ENCODE measurements at places on chromosomes 4 and X.

DNA sequence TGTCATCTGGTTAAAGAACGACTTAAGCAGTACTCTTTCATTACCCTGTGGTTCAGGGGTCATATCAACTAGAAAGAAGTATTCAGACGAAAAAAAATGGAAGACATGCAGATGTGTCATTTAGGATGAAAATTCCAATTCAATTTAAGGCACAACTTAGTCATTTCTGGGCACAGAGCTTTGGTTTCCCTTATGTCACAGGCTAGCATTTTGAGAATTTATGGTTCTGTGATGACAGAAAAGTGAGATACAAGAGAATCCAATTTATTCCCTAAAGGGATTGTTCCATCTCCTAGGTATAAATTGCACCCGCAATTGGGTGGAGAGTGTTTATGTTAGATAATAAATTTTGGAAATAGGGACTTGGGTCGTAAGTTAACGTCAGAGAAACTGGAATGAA is 306.6 kb downstream of the STK32B start:
- no peak for DNase-seq

- no peak for DNase-seq
These were observed 138.5 kb upstream of the TBL1X start for GRCh38 chrX:9326369-9326768.

GRCh38 chrX:22634751-22635150 is 362.0 kb downstream of the CBLL2 start:
- no peak for DNase-seq

DNA sequence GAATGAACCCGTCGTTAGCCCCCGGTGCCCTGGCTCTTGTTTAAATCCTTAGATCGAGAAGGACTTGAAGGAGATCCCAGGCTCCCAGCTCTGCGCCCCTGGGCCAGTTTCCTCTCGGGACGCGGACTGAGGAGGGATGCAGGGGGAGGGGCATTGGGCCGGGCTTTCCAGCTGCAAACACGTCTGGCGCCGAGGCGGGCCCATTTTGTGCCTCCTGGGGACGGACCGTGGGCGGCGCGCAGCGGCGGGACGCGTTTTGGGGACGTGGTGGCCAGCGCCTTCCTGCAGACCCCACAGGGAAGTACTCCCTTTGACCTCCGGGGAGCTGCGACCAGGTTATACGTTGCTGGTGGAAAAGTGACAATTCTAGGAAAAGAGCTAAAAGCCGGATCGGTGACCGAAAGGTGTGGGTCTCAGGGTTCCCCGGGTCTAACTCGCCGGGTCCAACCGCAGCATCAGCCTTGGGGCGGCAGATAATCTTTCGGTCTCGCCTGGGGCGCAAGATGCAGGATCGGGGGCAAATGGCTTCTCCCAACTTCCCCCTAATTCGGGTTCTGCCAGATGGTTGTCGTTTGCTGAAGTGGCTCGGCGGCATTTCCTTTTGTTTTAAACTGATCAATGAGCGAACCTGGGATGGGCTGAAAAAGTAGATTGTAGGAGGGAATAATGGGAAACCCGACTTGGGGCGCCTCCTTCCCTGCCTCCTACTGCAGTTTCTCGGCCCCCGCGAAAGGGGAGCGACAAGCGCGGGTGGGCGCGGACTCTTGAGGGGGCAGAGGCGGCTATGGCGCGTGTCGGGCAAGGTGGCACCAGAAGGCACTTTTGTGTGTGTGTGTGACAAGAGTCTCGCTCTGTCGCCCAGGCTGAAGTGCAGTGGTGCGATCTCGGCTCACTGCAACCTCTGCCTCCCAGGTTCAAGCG is 2.9 kb downstream of the PDGFRA start:
- no peak for DNase-seq

DNA sequence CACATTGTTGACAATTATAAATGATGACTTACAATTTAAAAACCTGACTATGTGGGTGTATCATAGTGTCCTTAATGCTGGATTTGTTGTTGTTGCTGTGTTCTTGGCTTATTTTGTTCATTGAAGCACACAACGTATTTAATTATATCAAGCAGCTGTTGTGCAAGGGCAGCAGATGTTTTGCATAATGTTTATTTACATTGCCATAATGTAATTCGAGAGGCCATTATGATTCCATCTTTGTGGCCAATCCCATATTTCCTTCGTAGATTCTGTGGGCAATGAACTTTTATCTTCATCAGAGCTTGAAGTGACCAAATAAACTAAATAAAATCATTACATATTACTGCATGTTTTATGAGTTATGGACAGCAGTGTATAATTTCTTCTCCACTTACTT is 422.6 kb upstream of the GALNTL6 start:
- DNase-seq: no peak

DNA sequence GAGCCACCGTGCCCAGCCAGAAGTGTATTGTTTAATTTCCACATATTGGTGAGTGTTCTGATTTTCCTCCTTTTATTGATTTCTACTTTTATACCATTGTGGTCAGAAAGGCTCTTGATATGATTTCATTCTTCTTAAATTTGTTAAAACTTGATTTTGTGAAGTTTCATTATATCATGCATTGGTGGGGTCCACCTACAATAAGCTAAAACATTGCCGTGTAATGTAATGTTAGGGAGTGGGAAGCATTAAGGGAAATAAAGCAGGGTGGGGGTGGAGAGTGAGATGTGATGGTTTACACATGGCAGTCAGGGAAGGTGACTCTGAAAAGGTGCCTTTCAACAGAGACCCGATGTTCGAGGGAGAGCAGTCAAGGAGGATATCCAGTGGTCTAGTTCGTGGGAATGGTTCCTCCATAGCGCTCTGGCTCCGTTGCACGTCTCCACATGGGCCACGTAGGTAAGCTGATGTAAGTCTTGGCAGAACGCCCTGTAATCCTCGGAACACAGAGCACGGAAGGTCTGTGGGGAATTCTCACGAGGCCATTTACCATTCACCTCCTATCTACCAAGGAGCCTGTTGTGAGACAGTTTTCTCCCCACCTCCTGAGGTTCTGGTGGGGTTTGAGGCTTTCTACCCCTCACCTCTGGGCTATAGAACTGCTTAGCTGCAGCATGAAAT is 7.7 kb upstream of the WDR13 start:
- no peak for DNase-seq

DNA sequence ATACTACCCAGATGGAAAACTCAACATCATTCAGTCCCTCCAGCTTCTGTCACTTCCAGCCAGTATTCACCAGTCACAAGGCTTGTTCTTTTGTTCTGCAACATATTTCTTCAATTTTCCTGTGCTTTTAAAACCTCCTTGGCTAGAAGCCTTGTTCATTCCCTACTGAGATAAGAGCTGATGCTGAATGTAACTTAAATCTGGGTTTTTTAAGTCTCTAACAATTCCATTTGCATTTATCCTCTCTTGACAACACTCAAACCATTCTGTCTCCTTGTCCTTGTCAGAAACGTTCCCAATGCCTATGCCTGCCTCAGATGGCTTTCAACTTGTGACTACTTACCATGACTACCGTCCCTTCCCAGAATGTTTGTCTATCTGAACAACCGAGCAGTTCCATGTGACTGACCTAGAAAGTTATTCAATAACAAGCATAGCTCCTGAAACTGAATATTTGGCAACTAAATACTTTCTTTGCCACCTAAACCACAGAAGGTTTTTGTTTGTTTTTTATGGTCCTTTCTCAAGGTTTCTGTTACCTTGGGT is 682.9 kb upstream of the GALNTL6 start:
- DNase-seq: no peak

DNA sequence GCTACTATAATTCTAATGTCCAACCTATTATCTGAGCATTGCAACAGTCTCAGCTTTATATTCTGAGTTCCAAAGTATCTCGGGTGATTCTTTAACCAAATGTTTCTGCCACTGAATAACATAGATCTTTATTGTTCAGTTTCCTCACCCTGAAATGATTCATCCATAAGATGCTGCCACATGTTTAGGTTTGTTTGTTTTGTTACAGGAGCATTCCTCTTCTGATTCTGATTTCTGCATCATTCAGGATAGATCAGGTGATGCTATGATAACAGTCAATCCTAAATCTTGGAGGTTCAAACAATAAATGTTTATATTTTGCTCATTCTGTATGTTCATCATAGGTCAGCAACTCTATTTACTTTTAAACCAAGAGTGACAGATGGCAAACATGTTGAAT is 927.6 kb downstream of the PCDH7 start:
- no peak for DNase-seq

DNA sequence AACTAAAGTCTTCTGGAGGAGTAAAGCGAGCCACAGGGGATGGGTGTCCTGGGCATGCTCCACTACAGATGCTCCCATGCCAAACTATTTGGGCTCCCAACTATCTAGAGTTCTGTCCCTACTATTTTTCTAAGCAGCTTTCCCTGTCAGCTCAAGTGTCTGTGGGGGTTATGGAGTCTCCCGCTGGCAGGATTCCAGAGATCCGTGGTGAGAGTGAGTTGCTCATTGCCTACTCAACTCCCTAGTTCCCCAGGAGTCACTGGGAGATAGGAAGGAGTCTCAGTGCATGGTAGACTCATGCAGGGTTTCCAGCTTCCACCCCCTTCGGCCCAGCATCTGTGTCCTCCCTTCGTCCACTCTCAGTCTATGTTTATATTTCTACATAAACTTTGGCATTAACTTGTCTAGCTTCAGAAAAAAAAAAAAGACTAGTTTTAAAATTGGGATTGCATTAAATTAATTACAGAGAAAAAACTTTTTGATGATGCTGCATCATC is 55.1 kb upstream of the INPP4B start:
- DNase-seq: no peak

DNA sequence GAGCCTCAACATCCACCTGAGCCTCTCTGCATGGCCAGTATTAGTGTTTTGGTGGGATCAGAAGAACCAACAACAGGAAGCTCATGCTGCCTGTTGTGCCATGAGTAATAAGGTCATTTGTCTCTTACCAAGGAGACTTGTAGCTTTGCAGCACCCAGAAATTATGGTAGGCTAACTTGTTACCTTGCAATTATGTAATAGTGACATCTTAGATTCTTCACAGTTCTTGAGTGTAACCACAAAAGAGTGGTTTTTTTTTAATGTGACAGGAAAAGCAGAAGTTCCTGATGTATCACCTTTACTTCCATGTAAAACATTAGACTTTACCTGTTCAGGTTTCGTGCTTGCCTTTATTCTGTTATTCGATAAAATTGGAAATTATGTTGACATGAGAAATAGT is 263.9 kb upstream of the CXXC4 start:
- DNase-seq: no peak

- DNase-seq: no peak
These were observed 73.9 kb downstream of the GC start for GRCh38 chr4:71709961-71710360.

DNA sequence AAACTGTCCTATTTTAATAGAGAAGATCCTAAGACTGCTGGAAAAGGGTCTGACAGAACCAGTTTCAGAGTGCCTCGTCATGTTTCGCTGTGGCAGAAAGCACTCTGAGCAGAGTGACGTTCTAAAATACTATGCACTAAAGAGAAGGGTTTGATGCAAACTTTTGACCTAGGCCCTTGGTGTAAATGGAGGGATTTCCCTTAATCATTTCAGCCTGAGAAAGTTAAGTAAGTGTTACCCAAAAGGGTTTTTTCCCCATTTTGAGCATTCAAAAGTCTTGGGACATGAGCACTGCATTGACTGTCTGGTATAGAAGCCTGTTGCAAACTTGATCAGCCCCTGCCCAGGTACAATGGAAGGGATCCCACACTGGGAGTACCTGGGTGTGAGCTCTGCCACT is 157.5 kb upstream of the ATOH1 start:
- no peak for DNase-seq

DNA sequence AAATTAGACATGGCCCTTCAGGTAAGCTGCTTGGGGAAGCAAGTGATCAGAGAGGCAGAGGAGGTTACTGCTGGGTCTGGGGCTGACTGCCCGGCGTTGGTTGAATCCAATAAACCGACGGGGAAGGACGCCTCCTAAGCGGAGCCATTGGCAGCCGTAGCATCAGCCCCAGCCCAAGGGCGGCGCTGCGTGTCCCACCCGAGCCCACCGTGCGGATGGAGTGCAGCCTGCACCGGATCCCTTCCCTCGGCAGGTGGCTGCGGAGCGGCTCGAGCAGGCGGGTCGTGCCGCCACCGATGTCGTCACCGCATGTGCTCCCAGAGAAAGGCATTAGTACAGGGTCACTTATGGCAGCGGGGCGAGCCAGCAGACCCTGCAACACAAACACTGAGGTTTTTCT is 82.1 kb downstream of the ALPK1 start:
- no peak for DNase-seq

- no peak for DNase-seq
These were observed 82.1 kb upstream of the TCEAL2 start for GRCh38 chrX:102043380-102043779.

GRCh38 chrX:70262952-70263567 is 3.1 kb upstream of the P2RY4 start:
- no peak for DNase-seq

DNA sequence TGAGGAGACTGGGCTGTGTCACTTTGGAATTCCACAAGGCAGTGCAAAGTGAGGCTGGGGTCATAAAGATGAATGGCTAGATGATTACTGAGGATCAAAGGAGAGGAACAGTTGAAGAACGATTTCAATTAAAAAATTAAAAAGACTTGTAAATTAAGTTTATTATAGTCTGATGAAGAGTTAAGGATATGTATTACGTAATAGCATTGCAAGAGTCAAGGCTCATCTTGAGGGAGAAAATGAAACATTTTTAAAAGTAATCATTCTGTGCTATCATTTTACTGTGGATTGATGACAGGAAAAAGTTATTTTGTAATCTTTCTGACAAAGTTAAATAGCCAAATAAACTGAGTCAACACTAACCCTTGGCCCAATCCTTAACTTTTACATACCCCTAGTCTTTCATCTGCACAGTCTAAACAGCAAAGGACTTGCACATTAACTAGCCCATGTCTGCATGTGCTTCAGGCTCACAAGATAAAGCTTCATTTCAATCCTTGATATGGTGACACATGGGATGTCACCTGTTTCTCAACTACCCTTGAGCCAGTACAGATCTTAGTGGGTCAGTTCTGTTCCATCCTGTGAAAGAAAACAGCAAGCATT is 465.5 kb upstream of the CTSO start:
- DNase-seq: no peak

DNA sequence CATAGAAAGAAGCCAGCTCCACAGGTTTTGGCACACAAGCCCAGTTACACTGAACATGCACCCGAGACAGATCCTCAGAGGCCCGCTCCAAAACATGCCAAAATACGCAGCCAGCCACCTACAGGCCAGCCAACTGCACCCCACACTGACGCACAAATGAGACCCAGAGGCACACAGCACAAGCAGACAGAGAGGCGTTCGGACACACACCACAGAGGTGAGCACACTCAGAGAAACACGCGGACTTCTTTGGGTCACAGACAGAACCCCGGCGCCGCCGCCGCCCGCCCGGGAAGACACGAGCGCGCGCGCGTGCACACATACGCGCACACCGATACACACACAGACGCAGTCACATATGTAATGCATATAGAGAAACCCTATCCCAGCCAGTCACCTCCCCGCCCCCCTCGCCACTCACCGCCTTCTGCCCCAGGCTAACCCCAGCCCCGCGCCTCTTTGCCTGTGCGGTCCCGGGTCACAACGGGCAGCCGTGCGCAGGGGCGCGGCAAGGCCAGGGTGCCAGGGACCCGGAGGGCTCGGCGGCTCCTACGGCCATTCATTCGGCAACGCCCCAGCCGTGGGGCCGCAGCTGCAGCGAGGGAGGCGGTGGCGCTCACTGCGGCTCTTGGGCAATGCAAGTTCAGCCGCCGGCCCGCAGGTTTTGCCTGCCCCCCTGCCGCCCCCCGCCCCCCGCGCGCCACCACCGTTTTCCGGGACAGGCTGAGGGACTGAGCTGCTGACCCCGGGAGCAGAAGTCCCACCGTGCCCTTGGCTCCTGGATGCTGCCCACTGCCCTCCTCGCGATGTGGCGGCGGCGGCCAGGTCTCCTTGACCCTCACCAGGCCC is 553 bp downstream of the SEPTIN6 start:
- DNase-seq: peak; percentile 34

All from activated naive CD4-positive, alpha-beta T cell (primary cell).